T-helper 17 cell (primary cell): ENCODE measurements at places on chromosomes 1 and 21. TPM values are rescaled to one million over a fixed set of nuclear protein-coding genes. Genes with fewer than 3 reads are reported as not detected.

- no peak for DNase-seq
These were observed 144.5 kb downstream of the NTMT2 start for GRCh38 chr1:170290276-170290675.

Gene MIXL1
- total RNA-seq = not detected

Gene ARHGAP29
- 0.13 TPM for total RNA-seq

- no peak for DNase-seq
These were observed 26.3 kb downstream of the DUSP10 start for GRCh38 chr1:221715321-221716169.

GRCh38 chr1:226640321-226641136 is 92.0 kb downstream of the STUM start:
- no peak for DNase-seq

- no peak for DNase-seq
These were observed 6.1 kb upstream of the SLC19A2 start for GRCh38 chr1:169491845-169492281.

Gene TTC22
- total RNA-seq = 11.2 TPM

Gene PRPF38A
- total RNA-seq = 64.6 TPM

GRCh38 chr21:35682904-35683549 is 377.3 kb downstream of the SETD4 start:
- DNase-seq = no peak
